Activated T-helper 1 cell treated with anti-CD3 and anti-CD28 coated beads, Interleukin-2, amount 50 U/mL, for 16 hours (primary cell): ENCODE measurements at places on chromosomes 3 and 15.
A peak's percentile ranks its signal among the peaks of the same experiment; 100 is the strongest.

DNA sequence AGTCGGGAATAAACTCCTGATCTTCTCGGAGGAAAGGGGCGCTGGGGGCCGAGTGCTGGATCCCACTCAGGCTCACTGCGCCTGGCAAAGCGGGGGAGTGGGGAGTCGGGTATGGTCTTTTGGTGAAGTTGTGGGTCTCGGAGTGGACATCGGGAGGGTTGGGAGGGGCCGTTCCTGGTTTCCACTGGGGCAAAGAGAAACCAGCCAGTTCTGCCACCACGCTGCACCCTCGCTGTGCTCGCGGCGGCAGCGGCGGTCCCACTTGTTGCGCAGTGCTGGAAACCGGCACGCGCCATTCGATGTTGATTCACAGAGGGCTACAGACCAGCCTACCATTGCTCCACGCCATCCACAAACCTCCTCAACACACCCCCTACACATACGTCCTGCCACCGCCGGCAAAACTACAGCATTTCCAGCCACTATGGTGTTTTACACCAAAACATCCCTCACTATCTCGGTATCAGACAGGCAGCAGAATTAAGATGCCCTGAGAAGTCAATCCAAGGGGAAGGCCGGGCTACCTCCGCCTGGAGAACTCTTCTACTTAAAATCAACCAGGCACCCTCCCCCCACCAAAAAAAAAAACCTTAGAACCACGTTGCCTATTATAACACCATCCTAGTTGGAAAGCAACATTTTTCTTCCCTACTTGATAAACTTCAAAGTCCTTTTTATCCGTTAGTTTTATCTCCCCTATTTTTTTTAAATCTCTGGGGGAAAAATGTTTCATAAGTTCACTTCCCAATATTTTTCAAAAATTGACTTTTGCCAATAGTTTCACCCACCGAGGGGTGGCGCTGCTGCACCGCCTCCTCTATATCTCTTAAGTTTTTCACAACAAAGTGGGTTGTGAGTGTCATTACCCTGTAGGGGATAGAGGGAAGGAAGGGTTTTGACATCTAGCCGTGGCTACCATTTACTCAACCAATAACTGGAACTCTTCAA lies 3.6 kb downstream of the BCL6 start:
- peak; percentile 63 for DNase-seq

GRCh38 chr15:100121285-100121684 lies 220.5 kb downstream of the ADAMTS17 start:
- no peak for DNase-seq

GRCh38 chr3:19688767-19689166 lies 245.2 kb downstream of the EFHB start:
- no peak for DNase-seq

GRCh38 chr3:149848238-149848637 lies 35.2 kb downstream of the RNF13 start:
- no peak for DNase-seq

DNA sequence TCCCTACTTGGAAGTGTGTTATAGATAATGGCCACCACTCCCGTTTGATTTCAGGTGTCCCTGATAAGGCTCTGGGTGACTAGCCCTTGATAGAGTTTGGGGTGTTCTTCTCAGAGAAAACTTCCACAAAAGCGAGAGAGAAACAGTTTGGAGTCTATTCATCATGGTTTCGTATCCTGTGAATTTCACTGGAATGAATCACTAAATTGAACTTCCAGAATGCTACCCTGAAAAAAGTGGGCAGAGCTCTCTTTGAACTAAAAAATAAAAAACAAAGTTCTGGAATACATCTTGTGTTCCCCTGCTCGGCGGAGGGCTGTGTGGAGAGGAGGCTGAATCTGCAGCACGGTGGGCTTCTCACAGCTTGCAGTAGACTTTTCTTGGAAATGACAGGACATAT lies 52.8 kb upstream of the FAM98B start:
- no peak for DNase-seq

DNA sequence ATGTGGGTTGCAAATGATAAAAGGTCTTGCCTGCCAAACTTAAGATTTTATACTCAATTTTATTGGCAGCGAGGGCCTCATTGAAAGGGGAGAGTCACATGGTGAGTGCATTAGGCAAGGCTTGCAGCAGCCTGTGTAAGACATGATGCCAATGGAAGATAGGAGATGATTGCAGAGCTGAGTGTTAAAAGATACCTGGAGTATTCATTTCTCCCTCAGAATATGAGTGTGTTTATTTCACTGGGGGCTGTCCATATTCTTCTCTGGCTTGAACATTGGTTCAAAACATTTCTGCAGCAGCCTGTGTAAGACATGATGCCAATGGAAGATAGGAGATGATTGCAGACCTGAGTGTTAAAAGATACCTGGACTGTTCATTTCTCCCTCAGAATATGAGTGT lies 165.2 kb upstream of the NUDT16 start:
- DNase-seq: no peak

GRCh38 chr3:185221203-185221602 lies 32.6 kb downstream of the EHHADH start:
- no peak for DNase-seq

- no peak for DNase-seq
Measured at GRCh38 chr15:45146405-45146804, 16.6 kb downstream of the DUOX1 start.

DNA sequence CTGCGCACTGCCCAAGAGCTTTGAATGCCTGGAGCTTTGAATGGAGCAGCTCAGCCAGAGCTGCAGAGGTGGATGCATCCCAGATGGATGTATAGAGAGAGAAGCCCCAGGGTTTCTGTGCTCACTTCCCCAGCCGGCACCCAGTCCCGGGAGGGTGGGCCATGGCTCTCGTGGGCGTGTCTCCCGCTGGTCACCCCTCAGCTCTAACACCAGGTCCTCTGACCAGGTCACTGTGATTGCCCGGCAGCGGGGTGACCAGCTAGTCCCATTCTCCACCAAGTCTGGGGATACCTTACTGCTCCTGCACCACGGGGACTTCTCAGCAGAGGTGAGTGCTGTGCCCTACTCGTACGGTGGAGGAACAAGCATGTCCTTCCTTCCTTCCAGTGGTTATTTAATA lies 10.7 kb downstream of the TMEM43 start:
- no peak for DNase-seq

GRCh38 chr3:153369561-153370374 lies 207.7 kb downstream of the RAP2B start:
- no peak for DNase-seq

GRCh38 chr3:125212509-125213363 lies at the start of gene SLC12A8:
SLC12A8 (minus strand) TSS chr3:125212748; CDS start chr3:125211349, 1,399 bp downstream.
- no peak for DNase-seq

DNA sequence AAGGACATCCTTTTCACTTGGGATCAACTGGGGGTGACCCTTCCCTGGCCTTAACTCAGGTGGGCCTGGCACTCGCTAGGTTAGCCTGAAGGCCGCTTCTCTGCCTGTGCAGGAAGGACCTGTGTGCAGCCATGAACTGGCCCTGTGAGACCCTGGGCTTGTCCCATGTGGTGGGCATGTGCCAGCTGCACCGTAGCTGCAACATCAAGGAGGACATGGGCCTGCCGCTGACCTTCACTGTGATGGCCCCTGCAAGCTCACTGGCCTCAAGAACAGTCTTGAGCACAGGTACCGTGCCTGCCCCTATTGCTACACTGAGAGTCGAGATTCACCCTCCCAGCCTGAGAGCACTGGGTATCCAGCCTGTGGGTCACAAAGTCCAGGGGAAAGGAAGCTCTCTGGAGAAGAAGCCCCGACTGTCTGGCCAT lies 43.0 kb downstream of the SAXO2 start:
- DNase-seq: no peak

DNA sequence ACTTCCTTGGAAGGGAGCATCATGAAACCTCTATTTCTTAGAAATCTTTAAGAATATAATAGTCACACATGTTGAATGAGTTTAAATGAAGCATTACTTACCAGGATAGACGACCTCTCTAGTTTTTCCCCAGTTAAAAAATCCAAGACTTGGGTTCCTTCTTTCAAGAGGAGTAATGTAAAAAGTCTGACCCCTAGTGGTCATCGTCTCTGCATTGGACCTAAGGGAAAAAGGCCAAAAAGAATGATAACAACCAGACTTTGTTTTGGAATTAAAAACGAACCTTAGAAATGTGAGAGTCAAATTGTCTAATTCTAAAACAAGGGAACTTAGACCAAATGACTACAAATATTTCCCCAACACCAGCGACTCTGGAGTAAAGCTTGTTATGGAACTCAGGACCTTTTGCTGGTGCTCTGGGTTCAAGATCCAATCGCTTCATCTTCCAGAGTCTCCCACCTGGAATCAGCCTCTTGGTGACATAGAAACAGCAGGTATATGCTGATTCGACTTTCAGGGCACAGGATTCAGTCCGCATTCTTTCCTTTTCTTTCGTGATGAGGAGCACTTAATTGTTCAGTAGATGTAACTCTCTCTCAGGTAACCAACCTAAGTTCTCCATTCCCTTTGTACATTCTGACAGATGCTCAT lies 214.8 kb upstream of the TPRG1 start:
- DNase-seq: no peak

DNA sequence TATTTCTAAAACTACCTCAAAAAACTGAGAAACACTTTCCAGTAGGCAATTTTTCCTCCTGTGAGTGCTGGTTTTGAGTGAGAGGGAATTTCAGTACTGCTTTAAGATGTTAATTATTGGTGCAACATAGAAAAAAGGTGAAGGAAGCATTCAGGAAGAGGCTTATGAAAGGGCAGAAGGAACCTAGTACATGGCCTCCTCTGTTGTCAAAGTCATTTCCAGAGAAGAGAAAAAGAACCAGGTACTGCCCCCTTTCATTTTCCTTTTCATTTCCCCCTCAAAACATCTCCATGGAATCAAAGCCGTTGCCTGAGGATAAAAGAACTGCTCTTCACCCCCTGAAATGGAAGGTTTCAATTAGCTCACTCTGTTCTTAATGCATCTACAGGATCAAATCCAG lies 19.8 kb downstream of the RARRES1 start:
- no peak for DNase-seq

GRCh38 chr15:101135532-101136166 lies 116.2 kb downstream of the CHSY1 start:
- no peak for DNase-seq

DNA sequence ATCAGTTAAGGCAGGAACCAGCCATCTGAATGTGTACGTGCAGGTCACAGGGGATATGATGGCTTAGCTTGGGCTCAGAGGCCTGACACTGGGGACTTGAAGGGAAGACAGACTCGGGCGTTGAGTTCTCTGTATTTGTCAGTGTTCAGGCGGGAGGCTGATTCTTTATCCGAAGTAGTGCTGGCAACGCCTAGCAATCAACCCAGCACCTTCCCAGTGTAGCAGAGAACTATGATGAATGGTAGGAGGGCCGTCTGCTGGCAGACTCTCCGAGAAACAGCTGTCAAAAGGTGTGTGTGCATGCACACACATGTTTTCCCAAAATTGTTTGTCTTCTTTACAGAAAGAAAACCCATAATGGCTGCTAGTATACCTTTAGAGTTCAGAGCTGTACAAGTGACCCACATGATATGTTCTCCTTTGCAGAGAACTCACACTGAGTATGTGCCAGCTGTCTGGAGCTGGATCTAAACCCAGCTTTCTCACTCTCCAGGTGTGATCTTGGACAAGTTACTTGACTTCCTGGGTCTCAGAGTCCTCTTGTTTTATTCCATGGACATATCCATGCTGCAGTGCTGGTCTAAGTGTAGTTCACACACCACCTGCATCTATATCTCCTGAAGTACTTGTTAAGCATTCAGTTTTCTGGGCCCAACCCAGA lies 74.5 kb upstream of the LARS2 start:
- no peak for DNase-seq

- DNase-seq: no peak
Measured at GRCh38 chr3:55654123-55654760, 167.1 kb upstream of the WNT5A start.

DNA sequence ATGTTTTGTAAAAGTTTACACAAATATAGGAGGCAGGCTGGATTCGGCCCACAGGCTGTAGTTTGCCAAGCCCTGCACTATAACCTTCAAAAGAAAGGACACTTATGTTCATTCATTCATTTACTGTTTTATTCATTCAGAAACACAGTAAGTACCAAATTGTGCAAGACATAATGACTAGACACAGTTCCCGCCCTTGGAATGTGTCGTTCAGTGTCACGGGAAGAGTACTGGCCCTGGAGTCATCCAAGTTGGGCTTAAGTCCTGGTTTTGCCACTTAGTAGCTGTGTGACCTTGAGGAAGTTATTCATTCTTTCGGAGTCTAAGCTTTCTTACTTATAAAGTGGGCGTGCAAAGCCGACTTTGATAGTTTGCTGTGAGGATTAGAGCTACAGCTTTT lies 22.0 kb downstream of the COLQ start:
- DNase-seq: no peak

- DNase-seq: no peak
Measured at GRCh38 chr3:13869761-13870343, 10.0 kb downstream of the WNT7A start.

DNA sequence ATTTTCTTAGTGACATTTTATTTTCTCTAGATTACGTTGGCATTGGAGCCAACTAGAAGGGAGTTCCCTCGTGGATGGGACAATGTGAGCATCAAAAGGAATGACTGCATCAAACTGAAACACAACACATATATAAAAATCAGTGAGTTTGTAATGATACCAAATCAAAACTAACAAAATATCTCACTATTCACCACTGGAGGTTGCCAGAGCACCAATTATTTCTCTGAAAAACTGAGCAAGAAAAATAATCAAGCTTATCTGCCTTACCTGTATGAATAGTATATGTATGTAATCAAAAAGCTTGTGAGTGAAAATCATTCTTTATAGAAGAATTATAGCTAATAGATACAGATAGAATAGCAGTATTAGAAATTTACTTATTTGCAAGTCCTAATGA lies 46.8 kb upstream of the OTOL1 start:
- no peak for DNase-seq

DNA sequence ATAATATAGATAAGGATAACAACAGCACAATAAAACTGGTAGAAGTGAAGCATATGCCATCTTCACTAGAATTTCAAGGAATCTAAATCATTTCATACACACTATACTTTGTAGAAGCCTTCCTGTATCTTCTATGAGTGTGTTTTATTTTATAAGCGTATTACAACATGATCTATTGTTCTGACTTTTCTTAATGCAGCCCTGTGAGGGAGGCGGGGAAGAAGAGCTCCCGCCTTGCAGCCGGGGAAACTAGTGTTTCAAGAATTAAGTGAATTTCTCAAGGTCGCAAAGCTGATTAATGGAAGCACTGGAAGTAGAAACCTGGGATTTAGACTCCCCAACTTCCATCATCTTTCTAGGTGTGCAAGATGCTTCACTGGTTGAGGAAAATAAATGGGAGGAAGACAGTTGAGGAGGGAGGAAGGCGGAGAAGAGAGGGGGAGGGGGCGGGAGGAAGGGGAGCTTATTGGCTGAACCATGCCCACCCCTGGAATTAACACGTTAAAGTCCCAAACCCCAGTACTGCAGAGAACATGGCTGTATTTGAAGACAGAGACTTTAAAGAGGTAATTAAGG lies 32.9 kb downstream of the VGLL4 start:
- no peak for DNase-seq
